Tracheal epithelial cell (primary cell): ENCODE measurements at places on chromosomes 6 and 20. TPM values are rescaled to one million over a fixed set of nuclear protein-coding genes. Genes with fewer than 3 reads are reported as not detected.

Gene GMPR
- total RNA-seq = 1.2 TPM in 1 of 2 replicates, not detected in the other

Gene SIM1
- total RNA-seq = 0.72 TPM in 1 of 2 replicates, not detected in the other

Gene RNASET2
- total RNA-seq = 37.9 and 103 TPM in 2 replicates

Gene MPC1
- 16.4 and 23.2 TPM in 2 replicates for total RNA-seq

Gene MUCL3
- under 0.01 TPM in 1 of 2 replicates, not detected in the other for total RNA-seq

Gene CEP85L
- total RNA-seq = 4.7 and 9.9 TPM in 2 replicates

Gene SLC17A3
- total RNA-seq = 0.72 TPM in 1 of 2 replicates, not detected in the other

Gene CDH26
- 0.72 and 2.3 TPM in 2 replicates for total RNA-seq

Gene PI3
- 7.0 and 45.3 TPM in 2 replicates for total RNA-seq

Gene PRSS16
- 5.5 and 6.7 TPM in 2 replicates for total RNA-seq

Gene ABHD16B
- total RNA-seq = not detected in 2 replicates

Gene FLOT1
- total RNA-seq = 19.0 and 33.7 TPM in 2 replicates

Gene CST4
- not detected in 2 replicates for total RNA-seq

Gene LY6G5C
- total RNA-seq = not detected in 2 replicates

Gene TRIM39
- 10.9 and 12.5 TPM in 2 replicates for total RNA-seq

Gene RFX6
- not detected in 2 replicates for total RNA-seq

Gene PPIL6
- 3.4 and 6.0 TPM in 2 replicates for total RNA-seq

Gene PTCRA
- total RNA-seq = not detected in 2 replicates

Gene TRAPPC3L
- total RNA-seq = not detected in 2 replicates

Gene KCNK16
- not detected in 2 replicates for total RNA-seq
